CD4-positive, alpha-beta T cell treated with Interleukin-15 for 4 hours (primary cell): ENCODE measurements at places on chromosomes 7 and 10.

- DNase-seq = no peak
Measured at GRCh38 chr7:132290021-132290420, 286.2 kb downstream of the PLXNA4 start.

- DNase-seq = no peak
Measured at GRCh38 chr7:120353171-120353570, 80.2 kb downstream of the KCND2 start.

DNA sequence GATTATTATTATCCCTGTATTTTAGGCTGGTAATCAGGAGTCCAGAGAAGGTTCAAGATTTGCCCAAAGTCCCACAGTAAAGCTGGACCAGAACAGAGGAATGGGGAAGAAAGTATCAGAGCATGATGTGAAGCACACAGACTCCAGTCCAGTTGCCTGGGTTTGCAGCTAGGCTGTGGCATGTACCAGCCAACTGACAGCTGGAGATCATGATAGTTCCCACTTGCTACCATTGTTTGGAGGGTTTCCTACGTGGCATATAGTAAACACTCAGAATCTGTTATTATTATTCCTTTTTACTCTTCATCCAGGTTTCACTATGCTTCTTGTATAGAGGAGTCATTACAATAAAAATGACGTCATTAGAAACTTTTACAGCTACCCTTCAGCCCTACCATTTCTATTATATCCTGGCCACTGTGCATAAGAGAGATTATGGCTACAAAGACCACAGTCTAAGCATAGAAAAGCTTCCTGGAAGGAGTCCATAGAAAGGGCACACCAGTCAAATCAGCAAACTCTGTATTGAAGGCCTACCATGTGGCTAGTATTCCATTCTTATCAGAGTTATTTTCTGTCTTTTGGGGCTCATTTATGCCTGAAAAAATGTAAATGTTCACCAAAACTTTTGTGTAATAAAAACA is 66.6 kb downstream of the MTPN start:
- no peak for DNase-seq

DNA sequence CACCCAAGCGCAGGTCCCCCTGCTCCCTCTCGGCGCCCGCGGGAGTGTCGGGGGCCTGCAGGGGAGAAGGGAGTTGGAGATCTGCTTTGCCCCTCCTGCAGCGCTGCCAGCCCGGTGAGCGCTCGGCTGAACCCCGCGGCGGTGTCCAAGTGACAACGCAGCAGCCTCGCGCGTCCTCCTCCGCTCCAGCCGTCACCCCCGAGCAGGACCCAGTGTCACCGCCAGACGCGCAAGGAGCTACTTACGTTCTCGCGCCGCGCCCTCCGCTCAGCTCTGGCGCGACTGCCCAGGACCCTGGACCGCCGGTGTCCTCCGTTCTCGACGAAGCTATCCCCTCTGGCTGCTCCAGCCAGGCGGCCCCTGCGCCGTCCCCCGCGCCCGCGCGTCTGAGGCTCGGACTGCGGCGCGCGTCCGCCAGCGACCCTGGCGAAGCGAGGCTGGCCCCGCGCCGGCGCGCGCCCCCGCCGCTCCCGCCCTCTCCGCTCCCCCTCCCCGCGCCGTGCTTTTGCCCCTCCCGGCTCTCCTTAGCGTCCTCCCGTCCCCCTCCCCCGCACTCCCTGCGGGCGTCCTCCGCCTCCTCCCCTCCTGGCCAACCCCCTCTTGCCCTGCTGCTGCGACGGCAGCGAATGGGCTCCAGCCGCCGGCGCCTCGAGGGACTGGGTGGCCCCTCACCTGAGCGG is at the start of gene NRCAM:
NRCAM (minus strand) TSS at position 439 of the 680 bp plus-strand sequence. CDS start 216,372 bp downstream, outside the sequence.
- no peak for DNase-seq
